Myocyte (in vitro differentiated cells): ENCODE measurements at places on chromosomes 5 and 9.

DNA sequence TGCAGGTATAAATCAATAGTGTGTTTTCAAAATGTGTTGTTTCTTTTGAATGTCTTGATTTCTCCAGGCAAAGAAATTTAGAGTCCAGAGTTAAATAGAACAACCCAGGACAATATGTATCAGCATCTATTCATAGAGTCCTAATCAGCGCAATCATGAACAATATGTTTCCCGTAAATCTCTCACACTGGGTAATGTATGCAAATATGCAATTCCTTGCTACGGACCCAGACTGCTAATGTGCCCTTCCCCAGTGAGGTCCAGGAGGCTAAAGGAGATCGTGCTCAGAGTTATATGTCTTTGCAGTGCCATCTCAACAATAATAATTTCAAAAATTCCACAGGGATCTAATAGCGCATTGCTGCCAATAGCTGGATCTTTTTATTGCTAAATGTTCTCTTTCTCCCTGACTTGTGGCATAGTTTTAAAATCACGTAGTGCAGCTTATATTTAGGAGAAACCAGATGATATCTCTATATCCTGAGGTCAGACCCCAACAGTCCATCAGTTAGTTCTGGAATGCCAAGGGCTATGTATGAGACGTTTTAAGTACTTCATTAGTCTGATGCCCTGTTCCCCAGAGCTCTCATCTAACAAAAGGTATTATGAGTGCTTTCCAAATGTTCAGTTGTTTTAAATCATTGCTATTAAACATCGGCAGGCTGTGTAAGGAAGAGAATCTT, 145.1 kb downstream of the MARCHF11 start:
- no peak for DNase-seq

DNA sequence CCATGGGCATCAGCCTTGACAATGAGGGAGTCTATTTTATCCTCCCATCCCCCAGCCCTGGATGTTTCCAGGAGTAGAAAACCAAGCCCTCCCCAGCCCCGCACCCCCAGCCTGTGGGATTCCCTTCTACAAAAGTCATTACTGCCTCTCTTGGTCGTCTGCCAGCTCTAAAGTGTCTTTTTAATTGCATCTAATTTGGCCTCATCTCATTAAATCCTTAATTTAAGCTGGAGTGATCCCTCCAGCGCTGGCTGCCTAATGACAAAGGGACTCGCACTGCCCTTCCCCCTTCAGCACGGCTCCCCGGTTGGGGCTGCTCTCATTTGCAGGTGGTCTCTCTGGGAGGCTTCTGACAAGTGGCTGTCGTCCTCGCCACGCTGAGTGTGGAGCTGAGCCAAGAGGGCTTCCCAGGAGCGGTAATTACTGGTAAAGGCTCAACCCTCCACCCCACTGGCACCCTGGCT, 107.9 kb upstream of the ALDH1B1 start:
- no peak for DNase-seq

- peak; percentile 93 for DNase-seq
Measured at GRCh38 chr9:84851935-84852585, 182.5 kb downstream of the NTRK2 start.

GRCh38 chr9:127568618-127568970, 43.5 kb upstream of the STXBP1 start:
- DNase-seq = no peak

- DNase-seq = no peak
Measured at GRCh38 chr5:13763719-13764118, 180.8 kb downstream of the DNAH5 start.

DNA sequence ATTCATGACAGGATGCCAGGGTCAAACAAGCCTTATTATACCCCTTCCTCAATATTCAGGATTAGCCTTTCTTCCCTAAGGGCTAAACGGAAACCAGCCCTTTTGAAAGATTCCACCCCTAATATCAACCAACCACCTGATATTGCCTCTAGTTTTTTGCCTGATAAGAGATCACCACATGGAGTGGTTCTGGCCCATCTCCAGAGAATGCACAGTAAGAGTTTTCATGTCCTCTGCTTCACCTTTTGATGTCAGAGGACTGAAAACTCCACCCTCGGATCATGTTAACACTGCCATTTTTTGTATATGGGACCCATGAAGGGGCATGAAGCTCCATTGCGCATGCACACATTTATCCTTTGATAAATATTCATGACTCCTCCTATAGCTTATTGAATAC, 5.8 kb upstream of the LNPEP start:
- no peak for DNase-seq

- peak; percentile 61 for DNase-seq
Measured at GRCh38 chr9:34454571-34455065, 3.8 kb downstream of the FAM219A start.

DNA sequence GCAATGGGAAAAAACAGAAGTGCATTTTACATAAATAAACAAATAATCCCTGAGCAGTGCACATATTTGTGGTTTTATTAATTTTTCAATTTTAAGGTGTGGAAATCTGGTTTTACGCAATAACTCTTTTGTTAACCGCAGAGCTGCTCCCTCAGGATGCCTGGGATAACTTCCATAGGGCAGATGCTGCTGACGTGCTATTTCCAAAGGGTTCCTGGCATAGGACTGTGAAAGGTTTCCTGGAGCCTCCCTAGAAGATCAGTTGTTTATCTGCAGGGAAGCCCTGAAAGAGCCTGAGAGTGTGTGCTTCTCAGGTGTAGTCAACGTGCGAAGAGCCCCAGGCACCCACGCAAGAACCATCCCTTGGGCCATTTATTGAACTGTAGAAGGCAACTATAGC, 443.5 kb downstream of the PLK2 start:
- peak; percentile 76 for DNase-seq

DNA sequence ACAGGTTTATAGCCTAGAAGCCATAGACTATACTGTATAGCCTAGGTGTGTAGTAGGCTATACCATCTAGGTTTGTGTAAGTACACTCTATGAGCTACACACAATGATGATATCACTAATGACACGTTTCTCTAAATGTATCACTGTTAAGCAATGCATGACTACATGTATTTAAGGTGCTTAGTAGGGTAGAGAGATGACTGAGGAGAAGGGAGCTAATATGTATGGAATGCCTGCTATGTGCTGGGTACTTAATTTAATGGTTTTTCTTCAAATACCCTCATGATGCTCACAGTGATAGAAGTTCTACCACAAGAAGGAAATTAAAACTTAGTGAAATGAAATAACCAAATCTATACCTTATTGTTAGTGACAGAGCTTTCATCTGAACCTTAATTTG, 1785.5 kb downstream of the EFNA5 start:
- no peak for DNase-seq

DNA sequence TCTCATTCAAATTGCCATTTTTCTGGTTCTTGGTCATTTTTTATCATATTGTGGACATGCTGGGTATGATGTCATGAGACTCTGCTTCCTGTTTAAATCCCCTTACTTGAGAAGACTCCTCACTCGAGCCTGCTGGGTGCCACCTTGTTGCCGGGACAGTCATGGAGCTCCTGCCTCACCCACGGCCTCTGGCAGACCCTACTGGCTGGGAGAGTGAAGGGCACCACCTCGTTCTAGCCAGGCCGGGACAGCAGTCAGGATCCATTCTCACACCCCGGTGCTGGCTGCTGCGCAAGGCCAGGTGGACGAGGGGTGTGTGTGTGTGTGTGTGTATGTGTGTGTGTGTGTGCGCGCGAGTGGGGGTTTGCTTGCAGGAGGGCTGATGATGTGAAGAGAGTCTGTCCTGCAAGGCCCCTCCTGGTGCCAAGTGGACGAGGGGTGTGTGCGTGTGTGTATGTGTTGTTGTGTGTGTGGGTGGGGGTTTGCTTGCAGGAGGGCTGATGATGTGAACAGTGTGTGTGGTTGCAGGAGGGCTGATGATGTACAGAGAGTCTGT, 4.4 kb downstream of the CEP72 start:
- DNase-seq = no peak

- no peak for DNase-seq
Measured at GRCh38 chr9:114153761-114154599, 1.4 kb upstream of the COL27A1 start.

GRCh38 chr5:179595916-179596315, 27.6 kb downstream of the HNRNPH1 start:
- DNase-seq = no peak

DNA sequence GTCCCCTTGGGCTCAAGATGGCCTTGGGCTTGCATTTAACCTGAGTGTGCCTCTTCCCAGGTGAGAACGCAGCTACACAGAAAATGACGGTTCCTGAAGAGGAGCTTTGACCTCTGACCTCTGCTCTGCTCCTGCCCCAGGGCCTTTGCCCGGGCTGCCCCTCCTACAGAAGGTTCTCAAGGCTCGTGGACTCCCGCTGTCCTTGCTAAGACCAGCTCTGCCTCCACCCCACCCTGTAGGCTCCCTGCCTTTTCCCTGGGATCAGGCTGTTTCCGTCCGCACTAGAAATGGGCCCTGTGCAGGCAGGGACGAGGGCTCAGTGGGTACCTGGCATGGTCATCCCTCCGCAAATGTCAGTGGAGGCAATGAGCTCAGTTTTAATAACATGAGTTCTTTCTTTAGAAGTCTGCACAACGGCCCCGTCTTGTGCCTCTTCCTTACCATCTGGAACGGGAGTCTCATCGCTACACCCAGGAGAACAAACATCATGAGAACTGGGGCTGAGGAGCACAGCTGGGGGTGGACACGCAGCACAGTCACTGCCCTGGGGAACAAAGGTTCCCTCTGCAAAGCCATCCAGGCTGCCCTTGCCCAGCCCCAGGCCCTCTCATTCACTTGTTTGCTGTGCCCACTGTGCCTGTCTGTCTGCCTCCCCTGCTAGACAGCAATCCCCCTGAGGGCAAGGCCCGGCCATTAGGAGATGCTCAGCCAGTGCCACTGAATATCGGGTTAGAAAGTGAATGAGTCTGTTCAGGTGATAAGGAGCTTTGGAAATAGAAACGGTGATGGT, 26.7 kb upstream of the LPCAT1 start:
- DNase-seq = no peak

- no peak for DNase-seq
Measured at GRCh38 chr9:124457079-124457886, 7.0 kb downstream of the ADGRD2 start.

- DNase-seq = peak; percentile 95
Measured at GRCh38 chr9:16213781-16214515, 656.5 kb downstream of the BNC2 start.

DNA sequence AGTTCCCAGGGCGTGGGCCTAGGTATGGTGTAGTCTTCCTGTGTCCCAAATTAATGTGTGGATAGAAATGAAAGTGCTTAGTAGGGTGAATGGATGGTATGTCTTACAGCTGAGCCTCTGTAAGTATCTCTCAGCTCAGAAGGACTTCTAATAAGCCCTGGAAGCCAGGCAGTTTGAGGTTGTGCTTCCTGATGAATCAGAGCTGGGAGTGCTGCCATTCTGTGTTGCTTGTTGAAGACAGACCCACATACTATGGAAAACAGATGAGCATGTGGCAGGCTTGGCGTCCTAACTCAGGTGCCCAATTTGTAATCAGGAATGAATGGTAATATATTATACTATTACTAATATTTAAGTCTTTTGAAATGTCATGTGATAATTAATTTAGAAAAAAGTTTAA, 69.8 kb downstream of the CMYA5 start:
- peak; percentile 47 for DNase-seq

GRCh38 chr9:29637471-29638237, 2064.4 kb upstream of the C9orf72 start:
- no peak for DNase-seq
